ENCODE measurements at places on chromosomes 3 and 15.

DNA sequence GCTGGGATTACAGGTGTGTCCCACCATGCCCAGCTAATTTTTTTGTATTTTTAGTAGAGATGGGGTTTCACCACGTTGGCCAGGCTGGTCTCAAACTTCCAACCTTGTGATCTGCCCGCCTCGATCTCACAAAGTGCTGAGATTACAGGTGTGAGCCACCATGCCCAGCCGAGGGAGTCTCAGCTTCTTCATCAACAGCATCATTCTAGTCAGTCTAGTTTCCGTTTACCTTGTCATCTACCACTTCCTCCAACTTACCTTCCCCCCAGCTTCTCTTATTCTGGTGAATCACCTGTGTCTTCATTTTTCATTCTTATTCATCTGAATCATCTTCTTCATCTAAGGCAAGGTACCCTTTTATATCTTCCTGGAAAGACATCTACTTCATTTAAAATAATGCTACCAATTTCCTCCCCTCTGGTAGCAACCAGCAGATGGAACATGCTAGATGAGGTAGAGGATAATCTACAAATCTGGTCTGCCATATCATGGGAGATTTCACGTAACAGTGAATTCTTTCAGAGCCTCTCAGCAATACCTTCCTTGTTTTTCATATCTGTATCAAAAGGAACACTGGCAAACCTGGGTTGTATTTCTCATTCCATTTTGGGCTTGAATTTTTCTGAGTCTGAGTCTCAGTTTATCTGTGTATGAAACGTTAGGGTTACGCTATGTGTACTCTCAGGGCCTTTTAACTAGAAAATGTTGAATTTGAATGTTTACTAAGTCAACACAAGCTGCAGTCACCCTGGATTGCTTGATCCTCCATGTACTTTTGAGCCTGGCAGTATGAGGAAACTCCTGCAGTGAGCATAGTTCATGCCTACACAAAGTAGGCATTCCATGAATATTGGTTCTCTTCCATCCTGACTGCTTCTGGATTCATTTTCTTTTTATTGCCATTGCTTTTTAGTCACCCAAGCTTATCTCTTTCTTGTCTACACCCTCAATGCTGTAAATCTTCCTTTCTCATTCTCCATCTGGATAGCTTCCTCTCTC is 16.8 kb downstream of the LPP start:
- DNase-seq = no peak

DNA sequence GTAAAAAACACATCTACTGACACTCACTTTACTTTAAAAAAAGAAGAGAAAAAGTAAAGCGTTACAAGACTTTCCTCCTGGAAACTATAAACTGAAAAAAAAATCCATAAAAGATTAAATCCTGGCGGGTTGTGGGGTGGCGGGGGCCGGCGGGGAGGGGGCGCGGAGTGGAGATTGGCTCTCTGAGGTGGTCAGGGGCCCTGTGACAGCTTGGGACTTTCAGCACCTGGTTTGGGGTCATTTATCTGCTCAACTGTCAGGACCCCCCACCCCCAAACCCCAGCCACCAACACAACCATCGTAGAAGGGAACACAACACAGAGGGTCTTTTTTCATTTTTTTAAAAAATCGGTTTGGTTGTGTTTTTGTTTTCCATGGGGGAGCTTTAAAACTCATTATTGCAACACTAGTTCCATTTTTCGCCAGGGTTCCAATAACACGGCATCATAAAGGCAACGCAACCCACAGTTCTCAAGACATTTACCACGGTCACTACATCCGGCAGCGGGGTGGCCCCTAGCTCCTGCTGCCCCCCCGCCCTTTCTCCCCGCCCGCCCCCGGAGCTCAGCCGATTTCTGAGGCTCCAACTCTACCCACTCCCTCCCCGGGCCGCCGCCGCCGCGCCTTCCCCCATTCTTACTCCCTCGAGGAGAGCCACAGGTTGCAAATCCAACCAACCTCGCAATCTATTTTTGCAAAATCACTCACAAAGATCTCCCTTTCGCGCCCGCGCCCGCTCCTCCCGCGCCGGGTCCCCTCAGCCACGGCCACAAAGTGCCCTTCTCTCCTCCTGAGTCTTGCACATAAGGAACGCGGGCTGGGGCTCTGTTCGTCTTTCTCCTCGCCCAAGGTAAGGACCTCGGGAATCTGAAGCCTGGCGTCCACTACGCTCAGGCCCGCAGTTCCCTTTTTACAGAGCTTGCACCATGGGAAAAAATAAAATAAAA is 1.8 kb downstream of the BCL6 start:
- peak; percentile 77 for DNase-seq

DNA sequence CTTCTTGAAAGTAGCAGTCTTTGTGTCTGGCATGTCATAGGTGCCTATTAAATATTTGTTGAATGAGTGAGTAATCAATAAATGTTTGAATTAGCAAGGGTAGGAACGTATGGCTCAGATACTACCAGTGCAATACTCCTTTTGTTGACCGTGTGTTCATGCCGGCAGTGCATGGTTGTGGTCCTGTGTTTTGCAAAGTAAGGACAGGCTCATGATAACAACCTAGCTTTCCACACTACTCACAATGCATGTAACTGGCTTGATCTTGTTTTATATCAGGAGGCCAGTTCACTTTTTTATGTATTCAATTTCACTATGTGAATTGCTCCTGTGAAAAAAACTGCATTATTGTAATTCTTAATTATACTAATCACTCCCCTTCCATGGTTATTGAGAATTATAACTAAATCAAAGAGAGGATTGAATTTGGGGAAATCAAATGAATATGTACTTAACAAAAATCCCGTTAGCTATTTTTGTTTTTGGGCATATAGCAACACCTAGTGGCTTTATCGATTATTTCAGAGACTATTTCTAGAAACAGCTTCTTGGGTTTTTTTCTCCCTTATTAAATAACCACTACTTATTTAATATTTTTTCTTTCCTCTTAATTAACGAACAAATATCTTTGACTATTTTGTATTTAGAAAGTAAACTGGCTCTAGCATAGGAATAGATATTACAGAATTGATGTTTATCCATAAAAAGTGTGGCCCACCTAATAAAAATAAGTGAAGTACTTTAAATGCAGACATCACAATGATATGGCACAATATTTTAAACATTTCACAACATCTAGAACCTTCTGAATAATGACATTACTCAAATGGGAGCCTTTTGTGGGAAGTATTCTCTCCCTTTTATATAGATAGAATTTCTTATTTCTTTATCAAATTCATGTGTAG is 218.5 kb downstream of the BBX start:
- no peak for DNase-seq

GRCh38 chr15:69074843-69075224 is 60.3 kb downstream of the NOX5 start:
- no peak for DNase-seq

DNA sequence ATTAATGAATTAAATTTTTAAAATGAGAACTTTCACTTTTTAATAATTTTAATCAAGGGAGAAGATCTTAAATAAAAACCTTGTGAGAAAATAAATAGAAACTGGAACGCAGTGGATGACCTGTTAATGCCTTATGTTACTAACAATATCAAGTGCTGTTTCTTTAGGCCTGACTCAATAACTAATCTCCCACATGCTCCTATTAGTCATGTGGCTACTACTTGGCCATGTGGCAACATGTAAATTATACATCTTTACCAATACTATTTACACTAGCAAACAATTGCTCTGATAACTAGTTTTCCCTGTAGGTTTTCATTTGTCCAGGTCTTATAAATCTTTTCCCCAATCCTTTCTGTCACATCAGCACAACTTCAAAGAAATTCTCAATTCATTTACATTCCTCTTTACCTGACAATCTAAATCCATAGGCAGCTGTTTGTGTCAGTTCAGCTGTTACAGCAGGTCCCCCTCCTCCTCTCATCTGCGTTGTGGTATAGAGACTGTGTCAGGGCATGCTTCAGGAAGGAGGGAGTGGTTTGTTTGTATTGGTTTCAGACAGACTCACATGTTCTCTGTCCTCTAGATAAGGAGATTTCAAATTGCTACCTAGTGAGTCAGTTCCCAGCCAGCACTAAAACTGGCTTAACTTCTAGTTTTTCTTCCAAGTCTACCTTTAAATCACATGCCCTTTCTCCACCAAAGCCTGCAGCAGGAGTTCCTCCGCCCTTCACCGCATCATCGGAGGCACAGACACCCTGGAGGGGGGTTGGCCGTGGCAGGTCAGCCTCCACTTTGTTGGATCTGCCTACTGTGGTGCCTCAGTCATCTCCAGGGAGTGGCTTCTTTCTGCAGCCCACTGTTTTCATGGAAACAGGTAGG is 11.3 kb upstream of the C3orf52 start:
- DNase-seq = no peak

DNA sequence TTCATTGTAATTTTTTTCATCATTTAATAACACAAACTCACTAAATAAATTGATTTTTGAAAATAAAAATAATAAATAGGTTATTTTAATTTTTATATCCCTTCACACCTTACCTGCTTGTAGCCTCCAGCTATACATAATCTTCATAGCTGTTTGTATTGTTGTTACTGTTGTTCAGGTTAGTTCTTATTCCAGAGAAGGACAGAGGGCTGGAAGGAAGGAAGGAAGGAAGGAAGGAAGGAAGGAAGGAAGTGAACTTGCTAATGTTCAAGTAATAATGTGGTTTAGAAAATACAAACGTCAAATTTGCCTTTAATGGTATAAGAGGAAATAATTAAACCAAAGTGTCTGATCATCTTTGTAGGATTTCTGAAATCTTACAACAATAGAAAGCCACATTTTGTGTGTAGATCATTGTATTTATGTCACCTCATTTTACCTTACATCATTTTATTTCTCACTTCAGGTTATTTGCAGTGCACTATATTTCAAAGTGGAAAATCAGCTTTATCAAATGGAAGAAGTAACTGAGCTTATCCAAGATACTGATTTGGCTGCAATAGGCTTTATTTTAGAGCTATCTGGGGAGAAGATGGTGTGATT is 660.0 kb upstream of the CCDC54 start:
- DNase-seq = no peak

DNA sequence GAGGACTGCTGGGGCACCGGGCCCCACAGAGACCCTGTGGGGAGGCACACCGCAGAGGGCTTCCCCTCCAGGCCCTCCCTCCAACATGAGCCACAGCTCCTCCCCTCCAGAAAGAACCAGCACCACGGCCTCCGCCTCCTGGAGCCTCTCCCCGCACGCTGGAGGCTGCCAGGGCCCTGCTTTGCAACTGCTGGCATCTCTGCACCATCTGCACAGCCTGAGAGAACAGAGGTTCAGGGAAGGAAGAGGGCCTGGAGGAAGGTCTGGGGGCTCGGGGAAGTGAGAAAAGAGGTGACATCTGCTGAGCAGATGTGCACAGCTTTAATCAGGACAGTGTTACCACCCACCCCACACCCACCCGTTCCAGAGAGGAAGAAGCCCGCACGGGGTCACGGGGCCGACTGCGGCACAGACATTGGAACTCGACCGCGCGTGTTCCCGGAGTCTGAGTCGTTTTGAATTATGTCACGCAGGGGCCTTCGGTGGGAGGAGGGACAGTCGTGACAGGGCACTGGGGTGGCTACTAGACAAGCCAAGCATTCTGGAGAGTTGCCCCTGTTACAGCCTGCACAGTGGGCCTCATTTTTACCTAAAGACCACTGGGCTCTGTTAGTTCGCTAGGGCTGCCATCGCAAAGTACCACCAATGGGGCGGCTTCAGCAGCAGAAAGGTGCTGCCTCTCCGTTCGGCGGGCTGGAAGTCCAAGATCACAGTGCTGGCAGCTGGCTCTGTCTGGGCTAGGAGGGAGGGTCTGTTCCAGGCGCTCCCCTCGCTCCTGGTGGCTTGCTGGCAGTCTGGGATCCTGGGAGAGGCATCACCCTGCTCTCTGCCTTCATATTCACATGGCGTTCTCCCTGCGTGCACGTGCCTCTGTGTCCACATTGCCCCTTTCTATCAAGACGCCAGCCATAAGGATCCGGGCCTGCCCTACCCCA is 194.8 kb downstream of the XXYLT1 start:
- no peak for DNase-seq

DNA sequence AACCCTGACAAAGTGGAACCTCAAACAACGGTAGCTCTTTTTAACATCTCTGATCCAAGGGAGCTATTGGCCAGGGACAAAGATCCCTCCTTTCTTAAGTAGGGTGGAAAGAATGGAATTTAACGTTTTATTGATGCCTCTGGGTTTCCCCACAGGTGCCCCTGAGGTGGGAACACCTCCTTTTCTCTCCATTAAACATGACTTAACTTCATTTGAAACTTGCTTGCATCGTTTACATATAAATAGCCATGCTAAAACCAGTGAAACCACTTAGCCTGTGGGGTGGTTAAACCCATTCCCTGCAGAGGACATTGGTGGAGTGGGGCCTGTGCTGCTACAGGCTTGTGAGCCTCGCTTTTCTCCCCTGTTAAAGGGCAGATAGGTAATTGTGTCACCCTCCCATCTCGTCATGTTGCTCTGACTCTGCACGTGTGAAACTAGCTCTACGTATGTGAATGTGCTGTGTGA is 9.7 kb downstream of the CGNL1 start:
- no peak for DNase-seq

GRCh38 chr3:88611826-88612326 is 462.1 kb downstream of the C3orf38 start:
- no peak for DNase-seq

- no peak for DNase-seq
Measured at GRCh38 chr15:66997212-66997611, 68.2 kb upstream of the SMAD3 start.

- no peak for DNase-seq
Measured at GRCh38 chr3:168407381-168407780, 311.7 kb upstream of the GOLIM4 start.

GRCh38 chr3:98739266-98739665 is 23.9 kb upstream of the ST3GAL6 start:
- no peak for DNase-seq

DNA sequence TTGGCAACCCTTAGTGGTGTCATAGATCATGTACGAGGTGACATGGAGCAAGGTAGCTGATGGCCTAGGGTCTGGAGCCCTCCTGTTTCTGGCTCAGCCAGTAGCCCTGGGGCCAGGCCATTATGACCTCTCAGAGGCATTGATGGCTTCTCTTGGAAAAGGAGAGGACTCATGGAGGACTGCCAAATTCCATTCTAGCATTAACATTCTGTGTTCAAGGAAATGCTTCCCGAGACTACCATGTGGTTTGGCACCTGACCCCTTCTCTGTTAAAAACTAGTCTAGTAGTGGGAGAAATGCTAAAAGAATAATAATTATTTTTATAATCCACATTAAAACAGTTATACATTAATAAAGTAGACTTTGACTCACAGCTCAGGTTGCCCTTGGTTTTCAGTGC is 40.2 kb upstream of the ADAMTSL3 start:
- no peak for DNase-seq

DNA sequence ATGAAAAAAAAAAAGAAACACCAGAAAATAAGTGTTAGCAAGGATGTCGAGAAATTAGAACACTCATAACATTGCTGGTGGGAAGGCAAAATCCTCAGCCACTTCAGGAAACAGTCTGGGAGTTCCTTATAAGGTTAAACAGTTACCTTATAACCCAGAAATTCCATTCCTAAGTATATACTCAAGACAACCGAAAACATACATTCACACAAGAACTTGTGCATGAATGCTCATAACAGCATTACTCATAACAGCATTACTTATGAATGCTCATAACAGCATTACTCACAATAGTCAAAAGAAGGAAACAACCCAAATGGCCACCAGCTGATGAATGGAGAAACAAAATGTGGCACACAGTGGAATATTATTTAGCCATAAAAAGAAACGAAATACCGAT is 34.8 kb upstream of the DCP1A start:
- no peak for DNase-seq
